ENCODE measurements at places on chromosomes 1 and 21.

- peak; percentile 39 for DNase-seq
These were observed 7.4 kb upstream of the EDEM3 start for GRCh38 chr1:184761969-184762485.

DNA sequence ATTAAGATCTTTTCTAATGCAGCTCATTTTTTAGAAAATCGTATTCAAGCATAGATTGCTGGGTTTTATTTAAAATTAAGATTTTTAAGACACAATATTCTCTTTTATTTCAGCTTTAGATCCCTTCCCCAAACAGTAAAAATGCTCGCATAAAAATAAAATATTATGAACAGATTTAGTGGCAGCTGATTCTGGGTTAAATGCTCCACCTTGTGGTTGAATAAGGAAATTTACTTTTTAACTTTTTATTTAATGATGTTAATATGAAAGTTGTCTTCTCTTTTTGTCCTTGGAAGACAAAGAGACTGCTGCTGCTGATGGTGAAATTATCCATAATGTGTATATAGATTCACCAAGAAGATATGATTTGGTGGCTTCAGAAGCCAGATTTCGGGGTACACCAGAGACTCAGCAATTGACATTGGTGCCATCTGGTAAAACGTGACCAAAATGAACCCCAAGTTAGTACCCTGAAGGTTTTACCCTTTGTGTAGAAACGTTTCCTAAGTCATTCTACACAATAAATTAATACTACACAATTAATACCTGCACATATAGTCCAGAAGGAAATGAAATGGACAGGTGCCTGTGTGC is 128.0 kb downstream of the ADAMTS1 start:
- DNase-seq, result peak; percentile 46

DNA sequence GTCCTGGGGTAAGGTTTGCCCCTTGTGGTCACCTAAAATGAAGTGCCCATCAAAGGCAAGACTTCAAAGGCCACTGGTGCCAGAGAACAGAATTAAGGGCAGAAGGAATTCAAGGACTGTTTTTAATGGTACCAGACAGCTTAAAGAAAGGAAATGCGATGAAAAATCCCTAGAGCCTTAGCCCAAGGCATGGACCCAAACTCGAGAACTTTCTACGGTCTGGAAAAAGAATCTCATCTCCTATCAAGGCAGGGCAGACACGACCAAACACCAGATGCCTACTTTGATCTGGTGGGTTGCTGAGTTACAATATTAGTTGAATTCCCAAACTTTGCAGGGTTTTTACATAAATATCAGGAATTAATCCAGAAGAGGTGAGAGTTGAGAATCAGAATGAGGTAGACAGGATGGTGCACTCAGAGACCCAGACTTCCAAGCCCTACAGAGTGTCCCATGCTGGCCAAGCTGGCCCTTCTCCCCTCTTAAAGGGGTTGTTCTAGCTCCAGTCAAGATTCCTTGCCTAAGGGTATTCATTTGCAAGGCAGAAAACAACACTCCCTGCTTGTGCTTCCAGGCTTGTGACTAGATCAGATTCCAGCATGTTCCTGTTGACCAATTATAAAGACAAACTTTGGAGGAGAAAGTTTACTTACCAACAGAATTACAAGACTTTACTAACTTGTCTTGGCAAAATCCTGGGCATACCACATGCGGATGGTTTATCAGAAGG is 48.0 kb downstream of the EDN2 start:
- no peak for DNase-seq

GRCh38 chr1:178434899-178435435 is 61.8 kb downstream of the CLEC20A start:
- no peak for DNase-seq

DNA sequence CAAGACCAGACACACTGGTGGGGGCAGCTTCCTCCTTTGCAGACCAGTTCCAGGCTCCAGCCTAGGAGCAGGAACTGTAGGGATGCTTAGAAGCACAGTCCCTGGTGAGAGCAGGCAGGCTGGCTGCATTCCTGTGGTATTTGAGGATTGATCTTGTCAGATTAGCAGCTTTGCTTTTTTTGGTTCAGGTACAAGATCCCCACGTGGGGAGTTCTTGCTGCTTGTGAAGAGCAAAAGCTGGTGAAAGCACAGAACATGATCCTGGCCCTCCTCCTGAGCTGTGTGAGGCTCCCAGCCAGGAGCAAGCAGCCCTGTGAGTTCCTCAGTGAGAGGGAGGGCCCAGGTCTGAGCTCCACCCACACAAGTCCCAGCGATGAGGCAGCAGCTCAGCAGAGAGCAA is 75.3 kb upstream of the ARTN start:
- DNase-seq, result no peak

DNA sequence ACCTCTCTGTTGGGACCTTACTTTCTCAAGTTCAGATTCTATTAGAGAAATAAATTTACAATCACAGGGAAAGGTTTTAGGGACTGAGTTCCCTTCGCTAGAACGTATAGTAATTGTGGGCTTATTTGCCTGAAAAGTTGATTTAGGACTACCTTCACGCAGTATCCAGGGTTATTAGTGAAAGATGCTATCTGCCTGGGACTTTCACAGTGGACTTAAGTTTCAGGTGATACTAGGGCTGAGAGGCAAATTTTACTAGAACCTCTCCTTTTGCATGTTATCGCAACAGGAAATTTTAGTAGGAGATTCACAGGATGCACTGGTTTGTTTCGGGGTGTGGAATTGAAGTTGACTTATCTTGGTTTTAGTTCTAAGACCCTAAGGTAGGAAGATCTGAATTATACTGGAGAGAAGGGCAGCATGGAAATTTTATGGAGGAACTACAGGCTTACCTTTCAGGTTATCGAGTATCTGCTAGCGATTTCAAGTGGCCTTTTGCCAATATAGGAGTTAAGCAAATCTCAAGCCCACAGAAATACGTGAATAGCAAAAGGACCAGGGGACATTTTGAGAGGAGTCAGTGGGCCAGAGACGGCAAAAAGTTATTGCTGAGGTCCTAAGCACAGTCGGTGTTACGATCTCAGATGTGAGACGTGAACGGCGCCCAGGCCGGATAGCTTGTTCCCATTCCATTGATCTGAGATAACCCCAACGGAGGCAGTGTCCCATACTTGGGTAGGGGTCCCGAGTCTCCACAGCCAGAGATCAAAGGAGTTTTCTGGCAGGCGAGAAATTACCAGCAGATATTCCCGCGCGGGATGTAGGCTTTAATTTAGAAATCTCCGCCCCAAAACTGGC is 723 bp upstream of the GNAI3 start:
- peak; percentile 56 for DNase-seq

GRCh38 chr1:40709100-40709801 is 17.7 kb downstream of the NFYC start:
- DNase-seq, result peak; percentile 99

DNA sequence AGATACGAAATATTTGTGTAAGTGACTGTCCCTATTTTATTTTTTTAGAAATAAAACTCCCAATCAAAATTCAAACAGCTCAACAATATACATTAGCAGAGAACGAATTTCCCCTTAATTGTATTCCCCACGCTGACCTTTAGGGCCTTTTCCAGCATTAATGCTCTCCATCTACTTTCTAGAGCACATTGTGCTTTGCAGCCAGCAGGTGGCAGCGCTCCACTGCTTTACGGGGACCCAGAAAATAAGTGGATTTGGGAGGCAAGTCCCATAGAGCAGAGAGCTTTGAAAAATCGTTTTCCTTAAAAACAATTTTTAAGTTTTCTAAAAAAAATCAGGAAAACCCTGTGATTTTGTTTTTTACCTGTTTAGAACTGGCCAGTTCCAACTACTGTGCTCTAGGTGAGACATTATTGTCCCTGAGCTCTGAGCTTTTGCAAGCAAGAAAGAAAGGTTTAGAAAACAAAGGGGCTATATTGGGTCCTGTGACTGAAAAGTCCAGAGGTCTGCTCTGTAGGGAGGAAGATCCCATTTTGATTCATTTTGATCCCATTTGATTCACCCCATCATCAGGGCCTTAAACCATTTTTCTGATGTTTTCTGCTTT is 144.4 kb upstream of the ZNF644 start:
- peak; percentile 82 for DNase-seq

- DNase-seq, result no peak
These were observed 7.7 kb upstream of the LCE3A start for GRCh38 chr1:152630596-152630995.

DNA sequence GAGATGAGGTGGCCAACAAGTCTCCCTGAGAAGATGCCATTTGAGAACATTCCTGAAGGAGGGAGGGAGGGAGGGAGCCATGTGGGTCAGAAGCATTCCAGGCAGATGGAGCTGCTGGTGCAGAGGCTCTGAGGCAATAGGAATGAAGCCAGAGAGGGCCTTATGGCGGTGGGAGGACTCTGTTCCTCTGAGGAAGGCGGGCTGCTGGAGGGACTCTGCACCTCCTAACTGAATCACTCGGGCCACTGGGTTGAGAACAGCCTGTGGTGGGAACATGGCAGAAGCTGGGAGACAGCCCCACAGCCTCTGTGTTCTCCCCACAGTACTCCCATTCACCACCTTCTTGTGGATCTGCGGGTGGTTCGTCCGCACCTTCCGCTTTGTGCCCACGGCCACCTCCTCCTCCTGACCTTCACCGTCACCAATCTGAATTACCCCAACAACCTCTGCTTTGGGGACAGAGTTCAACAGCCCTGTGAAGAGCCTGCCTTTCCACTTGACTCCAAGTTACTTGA is 2.4 kb upstream of the TMEM125 start:
- DNase-seq, result no peak

- DNase-seq, result no peak
These were observed 23.2 kb downstream of the MAB21L3 start for GRCh38 chr1:116134476-116134773.

GRCh38 chr21:18049461-18049860 is 195.2 kb upstream of the CHODL start:
- DNase-seq, result no peak

- DNase-seq, result no peak
These were observed at the start of gene LEMD1 for GRCh38 chr1:205421798-205422197. LEMD1 (minus strand) TSS chr1:205422056; CDS start chr1:205420536, 1,520 bp downstream.

DNA sequence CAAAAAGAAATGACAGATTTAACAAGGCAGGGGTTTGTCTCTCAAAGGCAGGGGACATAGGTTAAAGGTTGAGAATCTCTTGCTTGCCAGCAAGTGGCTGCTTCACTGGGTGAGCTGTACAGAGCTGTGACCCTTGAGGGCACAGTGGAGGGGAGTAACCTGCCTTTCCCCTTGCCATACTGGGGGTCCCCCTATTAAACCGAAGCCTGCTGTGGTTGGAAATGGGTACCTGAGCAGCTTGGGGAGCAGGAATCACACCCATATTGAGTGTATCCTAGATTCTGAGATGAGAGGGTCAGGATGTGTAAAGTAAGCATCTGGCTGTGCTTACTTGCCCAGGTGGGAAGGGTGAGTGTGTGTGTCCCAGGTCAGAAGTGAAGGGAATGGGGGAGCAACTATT is 31.8 kb downstream of the WNT4 start:
- DNase-seq, result no peak

DNA sequence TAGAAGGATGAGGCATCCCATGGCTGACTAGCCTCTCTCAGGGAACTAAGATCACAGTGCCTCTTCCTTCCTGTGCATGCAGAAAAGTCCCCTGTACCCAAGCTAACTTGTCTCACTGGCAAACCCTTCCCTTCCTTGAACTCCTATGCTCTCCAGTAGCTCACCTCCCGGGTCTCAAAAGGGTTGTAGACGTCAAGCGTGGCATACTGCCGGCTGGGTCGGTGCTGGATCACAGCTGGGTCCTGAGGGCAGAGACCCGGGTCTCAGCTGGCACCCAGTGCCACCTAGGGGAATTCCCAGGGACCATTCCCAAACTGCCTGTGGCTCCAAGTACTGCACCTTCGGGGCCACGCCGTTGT is 688 bp downstream of the SCAMP3 start:
- peak; percentile 43 for DNase-seq

- DNase-seq, result no peak
These were observed 5.1 kb downstream of the LRRN2 start for GRCh38 chr1:204680461-204680860.

- no peak for DNase-seq
These were observed 4.0 kb upstream of the CLDN19 start for GRCh38 chr1:42744148-42744413.

- DNase-seq, result no peak
These were observed 39.1 kb upstream of the FHAD1 start for GRCh38 chr1:15207829-15208429.

- peak; percentile 44 for DNase-seq
These were observed 1.7 kb downstream of the DCAF8 start for GRCh38 chr1:160260406-160261382.

DNA sequence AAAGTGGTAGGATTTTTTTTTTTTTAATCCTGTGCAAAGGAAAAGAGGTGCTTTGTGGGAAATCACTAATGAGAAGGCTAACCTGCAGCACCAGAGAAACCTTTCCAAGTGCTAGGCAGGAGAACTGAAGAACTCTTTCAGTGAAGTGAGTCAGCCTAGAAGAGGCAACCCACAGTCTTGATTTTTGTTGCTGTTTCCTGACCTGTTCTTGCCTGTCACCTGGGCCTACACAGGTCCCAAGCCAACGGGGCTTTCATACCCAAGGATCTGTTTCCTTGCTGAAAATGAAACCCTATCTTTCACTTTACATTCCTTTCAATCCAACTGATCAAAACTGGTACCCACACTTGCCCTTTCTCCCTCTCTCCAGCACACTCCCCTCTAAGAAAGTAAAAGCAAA is 7.1 kb upstream of the IKBKE start:
- no peak for DNase-seq

GRCh38 chr1:68442006-68442405 is 7.7 kb downstream of the RPE65 start:
- no peak for DNase-seq

GRCh38 chr1:3518256-3518655 is 63.8 kb downstream of the ARHGEF16 start:
- DNase-seq, result no peak

DNA sequence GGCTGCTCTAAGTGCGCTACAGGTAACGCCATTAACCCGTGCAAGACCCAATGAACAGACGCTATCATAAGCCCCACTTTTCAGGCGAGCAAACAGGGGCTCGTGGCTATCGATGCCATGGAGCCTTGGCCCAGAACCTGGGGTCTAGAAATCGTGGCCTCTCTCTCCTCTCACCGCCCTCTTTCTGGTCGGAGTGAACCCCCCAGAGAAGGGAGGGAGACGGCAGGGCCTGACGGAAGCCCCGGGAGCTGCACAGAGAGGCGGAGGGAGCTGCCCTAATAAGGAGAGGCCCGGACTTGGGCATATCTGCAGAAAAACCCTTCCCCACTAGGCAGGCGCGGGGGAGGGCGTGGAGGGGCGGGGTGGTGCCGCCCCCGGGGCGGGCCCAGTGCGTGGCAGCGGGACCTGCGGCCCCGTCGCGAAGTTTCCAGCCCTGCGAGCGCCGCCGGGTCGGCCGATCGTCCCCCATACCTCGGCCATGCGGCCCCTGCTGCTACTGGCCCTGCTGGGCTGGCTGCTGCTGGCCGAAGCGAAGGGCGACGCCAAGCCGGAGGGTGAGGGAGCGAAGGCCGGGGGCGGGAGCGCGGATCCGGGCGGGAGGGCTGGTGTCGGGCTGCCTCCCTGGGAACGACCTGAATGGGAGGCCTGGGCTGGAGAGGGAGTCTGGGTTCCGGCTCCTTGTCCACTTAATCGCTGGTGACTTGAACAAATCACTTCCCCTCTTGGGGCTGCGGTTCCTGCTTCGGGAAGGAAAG is at the start of gene PLOD1:
TSS of gene PLOD1 (plus strand) at position 416 of the 755 bp plus-strand sequence. CDS start at position 479, 63 bp downstream.
- peak; percentile 94 for DNase-seq

GRCh38 chr1:82931006-82931405 is 1067.9 kb downstream of the TTLL7 start:
- DNase-seq, result no peak

- no peak for DNase-seq
These were observed 2217.1 kb downstream of the NCAM2 start for GRCh38 chr21:23215261-23215660.
